Aorta (tissue), 5 donors: ENCODE measurements at places on chromosomes 12 and 14. TPM values are rescaled to one million over a fixed set of nuclear protein-coding genes. Genes with fewer than 3 reads are reported as not detected.

GRCh38 chr14:54784060-54784459, 118.6 kb downstream of the GCH1 start:
- H3K4me3 ChIP-seq, result no peak overlapping the region
- H3K27me3 ChIP-seq, result no peaks in the 10 kb centered on the region
- H3K27ac ChIP-seq, result peak overlapping the region; percentile 23
- DNase-seq, result no peak
- H3K4me1 ChIP-seq, result peaks cover 3% of the 10 kb centered on the region

Gene TBX5
- not detected for total RNA-seq

DNA sequence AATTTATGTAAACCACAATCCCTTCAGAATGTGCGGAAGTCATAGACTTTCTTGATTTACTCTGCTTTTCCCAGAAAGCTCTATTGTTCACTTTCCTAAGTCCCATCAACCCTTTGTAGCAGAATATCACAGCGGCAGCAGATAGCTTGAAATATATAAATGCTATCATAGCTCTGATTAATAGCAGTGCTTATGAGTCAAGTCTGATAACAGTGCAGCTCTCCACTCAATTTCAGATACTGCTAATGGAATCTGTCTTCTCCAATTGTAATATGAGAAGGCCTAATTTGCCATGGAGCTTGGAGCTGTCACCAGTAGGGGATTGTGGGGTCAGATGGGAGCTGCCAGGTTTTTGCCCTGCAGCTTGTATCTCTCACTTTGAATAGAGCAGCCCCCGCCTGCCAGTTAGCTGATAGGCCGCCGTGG, 10.9 kb downstream of the TMEM260 start:
- H3K27ac ChIP-seq, result no peak overlapping the region
- no peaks in the 10 kb centered on the region for H3K36me3 ChIP-seq
- DNase-seq, result no peak

GRCh38 chr12:94813314-94813713, 163.0 kb upstream of the TMCC3 start:
- H3K27me3 ChIP-seq, result peaks cover 2% of the 10 kb centered on the region
- H3K36me3 ChIP-seq, result no peaks in the 10 kb centered on the region
- no peak for DNase-seq
- H3K4me3 ChIP-seq, result no peak overlapping the region

DNA sequence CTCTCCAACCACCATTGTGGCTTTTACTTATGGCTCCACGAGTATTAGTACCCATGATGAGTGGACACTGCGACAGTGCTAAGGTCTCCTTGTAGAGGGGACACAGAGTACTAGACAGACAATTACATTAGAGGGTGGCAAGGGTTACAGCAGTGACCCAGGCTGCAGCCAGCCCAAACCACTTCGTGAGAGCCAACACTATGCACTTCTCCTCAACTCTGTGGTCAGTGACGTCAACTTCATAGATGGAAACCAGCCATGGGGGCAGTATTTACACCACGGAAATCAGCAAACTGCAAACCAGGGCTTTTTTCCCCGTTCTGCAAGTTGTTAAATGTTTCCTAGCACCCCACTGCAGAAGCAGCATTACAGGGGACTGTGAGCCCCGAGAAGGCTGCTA, 61.6 kb upstream of the ZFP36L1 start:
- H3K4me1 ChIP-seq, result no peaks in the 10 kb centered on the region
- no peaks in the 10 kb centered on the region for H3K27me3 ChIP-seq
- no peak overlapping the region for H3K27ac ChIP-seq
- no peaks in the 10 kb centered on the region for H3K36me3 ChIP-seq
- no peak overlapping the region for H3K4me3 ChIP-seq

Gene SIRT4
- 0.39 TPM for total RNA-seq

- H3K27me3 ChIP-seq, result no peaks in the 10 kb centered on the region
- H3K27ac ChIP-seq, result no peak overlapping the region
- H3K4me1 ChIP-seq, result no peaks in the 10 kb centered on the region
- no peak overlapping the region for H3K4me3 ChIP-seq
- no peak for DNase-seq
Measured at GRCh38 chr14:92466059-92466458, 47.5 kb upstream of the RIN3 start.

Gene PTGR2
- 5.1 TPM for total RNA-seq

GRCh38 chr12:55728186-55728938, 447 bp downstream of the CD63 start:
- no peaks in the 10 kb centered on the region for H3K4me1 ChIP-seq
- H3K27ac ChIP-seq, result peak overlapping the region; percentile 94
- DNase-seq, result peak; percentile 93

GRCh38 chr14:53273671-53274072, 120.5 kb upstream of the DDHD1 start:
- H3K36me3 ChIP-seq, result no peaks in the 10 kb centered on the region
- no peak for DNase-seq
- H3K4me1 ChIP-seq, result no peaks in the 10 kb centered on the region
- no peak overlapping the region for H3K27ac ChIP-seq

- no peaks in the 10 kb centered on the region for H3K27me3 ChIP-seq
- no peak for DNase-seq
- H3K27ac ChIP-seq, result no peak overlapping the region
- no peaks in the 10 kb centered on the region for H3K4me1 ChIP-seq
Measured at GRCh38 chr12:5556033-5556614, 124.2 kb downstream of the NTF3 start.

Gene MAP3K9
- 0.84 TPM for total RNA-seq

- H3K4me1 ChIP-seq, result no peaks in the 10 kb centered on the region
- H3K27ac ChIP-seq, result no peak overlapping the region
- no peaks in the 10 kb centered on the region for H3K36me3 ChIP-seq
- H3K4me3 ChIP-seq, result no peak overlapping the region
- no peak for DNase-seq
Measured at GRCh38 chr12:68393417-68393816, 61.3 kb upstream of the MDM1 start.

GRCh38 chr14:75548544-75548943, 26.3 kb downstream of the BATF start:
- DNase-seq, result no peak
- no peaks in the 10 kb centered on the region for H3K4me1 ChIP-seq
- H3K27me3 ChIP-seq, result no peaks in the 10 kb centered on the region
- no peak overlapping the region for H3K27ac ChIP-seq
- no peak overlapping the region for H3K4me3 ChIP-seq

- DNase-seq, result no peak
- H3K4me3 ChIP-seq, result no peak overlapping the region
- H3K36me3 ChIP-seq, result no peaks in the 10 kb centered on the region
- no peaks in the 10 kb centered on the region for H3K4me1 ChIP-seq
Measured at GRCh38 chr12:65597527-65597926, 226.8 kb upstream of the HMGA2 start.
